RCC 7860 (cell line): ENCODE measurements at places on chromosomes 16 and 17.
A peak's percentile ranks its signal among the peaks of the same experiment; 100 is the strongest.

- DNase-seq, result no peak
Measured at GRCh38 chr17:82604532-82604931, 43.7 kb downstream of the WDR45B start.

- DNase-seq, result no peak
Measured at GRCh38 chr17:78123258-78123929, 5.2 kb downstream of the TMC6 start.

- DNase-seq, result no peak
Measured at GRCh38 chr16:86531641-86532525, 21.6 kb downstream of the FOXF1 start.

- DNase-seq, result no peak
Measured at GRCh38 chr17:16519021-16519420, 27.0 kb upstream of the LRRC75A start.

DNA sequence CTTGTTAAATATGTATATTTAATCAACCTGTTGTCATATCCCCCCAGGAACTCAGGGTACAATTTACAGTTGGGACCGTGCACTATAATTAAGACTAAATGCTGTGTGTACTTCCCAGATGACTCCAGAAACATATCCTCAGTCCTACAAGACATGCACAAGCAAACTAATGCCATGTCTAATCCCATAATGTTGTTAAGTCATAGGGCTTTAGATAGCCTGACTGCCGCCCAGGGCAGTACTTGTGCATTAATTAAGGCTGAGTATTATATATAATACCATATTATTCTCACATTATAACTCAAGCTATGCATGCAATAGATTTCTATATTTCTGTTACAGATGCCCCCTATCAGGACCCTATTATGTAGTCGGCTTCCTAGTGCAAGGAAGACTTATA, 20.1 kb upstream of the CPHXL start:
- no peak for DNase-seq

- DNase-seq, result no peak
Measured at GRCh38 chr16:47477679-47478078, 16.5 kb downstream of the PHKB start.

DNA sequence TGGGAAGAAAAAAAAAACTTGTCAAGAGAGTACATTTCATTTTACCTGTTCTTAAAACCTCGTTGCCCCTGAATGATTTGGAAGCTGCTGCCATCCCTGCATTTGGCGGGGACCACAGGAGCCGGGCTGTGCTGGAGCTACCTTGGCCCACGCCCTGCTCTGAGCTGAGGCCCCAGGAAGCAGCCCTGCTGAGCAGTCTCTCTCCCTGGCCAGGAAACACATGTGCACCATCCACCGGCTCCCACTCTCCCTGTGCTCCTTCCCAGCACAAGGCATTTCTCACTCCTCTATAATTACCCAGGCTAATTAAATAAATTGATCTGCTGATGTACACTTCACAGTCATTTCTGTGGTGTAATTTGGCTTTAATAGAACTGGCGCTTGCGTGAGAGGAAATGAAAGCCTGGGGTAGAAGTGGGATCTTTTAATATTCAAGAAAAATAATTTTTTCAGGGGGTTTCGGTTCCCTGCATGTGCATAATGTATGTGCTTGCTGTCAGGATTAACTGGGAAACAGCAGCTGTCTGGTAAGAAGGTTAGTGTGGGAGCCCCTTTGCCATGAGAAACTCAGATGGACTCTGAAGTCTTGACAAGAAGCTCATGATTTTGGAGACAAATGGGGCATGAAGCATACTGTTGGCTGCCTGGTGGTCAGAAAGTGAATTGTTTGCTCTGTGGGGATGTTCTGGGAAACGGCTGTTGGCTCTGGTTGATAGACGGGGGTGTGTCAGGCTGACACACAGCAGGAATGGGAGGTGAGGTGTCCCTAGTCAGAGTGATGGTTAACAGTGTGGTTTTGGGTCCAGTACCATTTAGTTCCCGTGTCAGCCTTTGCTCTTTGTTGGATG, 252.3 kb upstream of the EEF2KMT start:
- DNase-seq, result no peak

DNA sequence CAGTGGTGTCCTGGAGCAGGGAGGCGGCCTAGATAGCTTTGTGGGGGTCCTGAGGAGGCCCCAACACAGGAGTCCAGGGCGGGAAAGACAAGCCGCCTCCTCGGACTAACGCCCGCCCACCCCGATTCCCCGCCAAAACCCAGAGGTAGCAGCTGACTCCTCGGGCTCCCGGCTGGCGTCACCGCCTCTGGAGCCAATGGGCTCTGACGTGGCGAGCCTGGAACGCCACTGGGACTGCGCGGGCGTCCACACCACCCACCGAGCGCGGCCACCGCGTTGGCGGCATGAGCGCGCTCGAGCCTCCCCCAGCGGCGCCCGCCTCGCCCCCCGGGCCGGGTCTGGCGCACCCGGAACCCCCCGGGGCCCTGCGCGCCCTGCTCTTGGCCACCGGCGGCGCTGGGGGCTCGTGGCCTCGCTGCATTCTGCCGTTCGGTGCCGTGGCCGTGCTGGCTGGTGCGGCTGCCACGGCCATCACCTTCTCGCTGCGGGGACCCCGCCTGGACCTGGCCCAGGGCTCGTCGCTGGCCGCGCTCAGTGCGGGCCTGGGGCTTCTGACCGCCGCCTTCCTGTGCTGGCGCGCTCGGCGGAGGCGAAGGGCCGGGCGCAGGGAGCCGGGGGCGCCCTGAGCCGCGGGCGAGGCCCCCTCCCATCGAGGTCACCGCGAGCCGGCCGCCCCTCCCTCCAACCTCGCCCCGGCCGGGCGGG, 3.4 kb upstream of the NTN3 start:
- no peak for DNase-seq

DNA sequence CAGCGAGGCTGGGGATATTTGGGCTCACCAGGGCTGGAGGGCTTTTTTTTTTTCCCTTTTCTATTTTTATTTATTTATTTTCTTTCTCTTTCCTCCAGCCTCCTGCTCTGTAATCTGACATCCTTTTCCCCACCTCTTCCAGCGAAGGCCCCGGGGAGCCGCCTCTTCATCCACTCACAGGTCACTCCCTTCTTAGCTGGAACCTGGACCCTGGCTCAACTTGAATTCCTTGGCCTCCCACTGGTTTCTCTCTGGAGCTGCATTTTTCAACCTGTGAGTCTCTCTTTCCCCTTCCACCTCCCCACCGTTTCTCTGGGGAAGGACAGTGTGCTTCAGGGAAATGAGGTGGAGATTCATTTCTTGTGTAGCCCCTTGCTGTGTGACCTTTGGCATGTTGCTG, 82.0 kb downstream of the MRM1 start:
- no peak for DNase-seq

DNA sequence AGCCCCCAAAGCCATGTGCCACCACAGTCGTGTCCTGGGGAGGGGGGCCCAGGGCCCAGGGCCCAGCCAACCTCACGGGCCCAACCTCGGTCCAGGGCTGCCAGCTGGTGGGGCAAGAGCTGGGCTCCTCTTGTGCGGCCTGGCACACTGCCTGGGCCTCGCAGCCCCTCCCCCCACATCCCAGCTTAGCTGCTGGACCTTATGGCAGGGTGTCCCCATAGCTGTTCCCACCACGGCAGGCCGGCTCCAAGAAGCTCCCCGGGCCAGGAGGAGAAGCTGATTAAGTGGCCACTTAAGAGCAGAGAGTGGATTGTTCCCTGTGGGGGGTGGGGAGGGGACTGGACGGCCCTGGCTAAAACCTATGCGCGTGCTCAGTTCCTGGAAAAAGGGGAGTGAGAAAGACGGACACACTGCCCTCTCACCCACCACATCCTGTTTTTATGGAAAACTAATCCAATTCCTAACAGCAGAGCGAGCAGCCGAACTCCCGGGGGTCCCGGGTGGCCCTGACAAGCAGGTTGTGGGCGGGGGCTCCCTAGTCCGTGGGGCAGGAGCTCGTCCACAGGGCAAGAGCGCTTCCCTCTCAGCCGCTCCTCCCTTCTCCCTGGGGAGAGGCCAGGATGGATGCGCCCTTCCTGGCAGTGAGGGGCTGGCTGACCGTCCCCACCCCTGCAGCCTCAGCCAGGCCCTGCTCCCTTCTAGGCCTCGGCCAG, 16.8 kb downstream of the PIEZO1 start:
- DNase-seq, result peak; percentile 10

GRCh38 chr16:74700116-74700437, 585 bp downstream of the MLKL start:
- peak; percentile 11 for DNase-seq

GRCh38 chr16:77840673-77841501, 52.5 kb downstream of the VAT1L start:
- DNase-seq, result no peak

DNA sequence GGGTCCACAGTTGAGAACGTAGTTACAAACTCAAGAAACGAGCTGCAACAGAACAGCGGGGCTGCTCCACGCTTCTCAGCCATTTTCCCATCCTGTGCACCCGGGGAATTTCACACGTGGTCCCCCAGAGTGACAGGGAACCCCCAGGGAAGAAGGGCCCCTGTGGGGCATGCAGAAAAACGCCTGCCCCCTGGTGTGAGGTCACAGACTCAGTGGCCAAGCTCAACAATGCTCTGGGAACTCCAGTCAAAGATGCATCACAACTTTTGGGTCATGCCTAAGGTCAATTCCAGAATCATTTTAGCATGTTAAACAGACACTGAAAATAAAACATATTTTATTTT, 115.4 kb downstream of the ZNF778 start:
- no peak for DNase-seq

GRCh38 chr17:50218071-50218759, 16.8 kb upstream of the COL1A1 start:
- DNase-seq, result no peak

GRCh38 chr17:72520665-72521303, 400.0 kb downstream of the SOX9 start:
- no peak for DNase-seq

GRCh38 chr16:6081320-6081976, 983.9 kb upstream of the EEF2KMT start:
- DNase-seq, result peak; percentile 10

GRCh38 chr16:77435272-77435820, 512 bp upstream of the ADAMTS18 start:
- no peak for DNase-seq

DNA sequence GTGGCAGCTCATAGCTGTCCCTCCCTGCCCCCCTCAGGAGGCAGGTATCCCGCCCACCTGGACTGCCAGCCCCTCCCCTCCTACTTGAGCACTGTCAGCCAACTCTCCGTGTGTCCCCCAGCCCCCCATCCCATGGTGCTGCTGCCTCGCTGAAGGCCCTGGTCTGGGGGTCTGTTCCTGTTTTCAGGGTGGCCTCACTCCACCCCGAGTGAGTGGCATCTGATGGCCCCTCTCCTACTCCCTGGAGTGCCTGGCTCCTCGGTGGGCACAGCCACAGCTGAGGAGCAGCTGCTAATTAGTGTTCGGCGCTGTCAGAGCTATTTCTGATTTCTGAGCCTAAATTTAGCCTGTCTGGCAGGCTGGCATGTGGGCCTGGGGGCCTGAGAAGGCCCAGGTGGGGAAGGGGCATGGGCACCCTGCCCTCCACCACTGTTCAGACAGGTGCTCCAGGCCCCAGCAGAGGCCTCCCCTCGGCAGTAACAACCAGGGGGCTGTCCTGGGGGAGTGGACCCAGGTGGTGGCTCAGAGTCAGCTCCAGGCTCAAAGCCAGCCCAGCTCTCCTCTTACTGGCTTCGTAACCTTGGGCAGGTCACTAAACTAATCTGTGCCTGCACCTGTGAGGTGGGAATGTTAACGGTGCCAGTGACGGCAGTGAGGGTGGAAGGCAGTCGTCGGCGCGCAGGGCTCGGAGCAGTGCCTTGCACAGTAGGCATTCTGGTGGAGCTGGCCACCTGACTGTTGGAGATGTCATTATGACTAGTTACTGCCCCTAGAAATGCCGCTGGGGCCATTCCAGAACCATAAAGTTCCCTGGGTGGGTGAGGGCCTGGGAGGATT, 6.5 kb downstream of the FMNL1 start:
- no peak for DNase-seq

- DNase-seq, result no peak
Measured at GRCh38 chr17:79159471-79159870, 84.8 kb downstream of the ENGASE start.

DNA sequence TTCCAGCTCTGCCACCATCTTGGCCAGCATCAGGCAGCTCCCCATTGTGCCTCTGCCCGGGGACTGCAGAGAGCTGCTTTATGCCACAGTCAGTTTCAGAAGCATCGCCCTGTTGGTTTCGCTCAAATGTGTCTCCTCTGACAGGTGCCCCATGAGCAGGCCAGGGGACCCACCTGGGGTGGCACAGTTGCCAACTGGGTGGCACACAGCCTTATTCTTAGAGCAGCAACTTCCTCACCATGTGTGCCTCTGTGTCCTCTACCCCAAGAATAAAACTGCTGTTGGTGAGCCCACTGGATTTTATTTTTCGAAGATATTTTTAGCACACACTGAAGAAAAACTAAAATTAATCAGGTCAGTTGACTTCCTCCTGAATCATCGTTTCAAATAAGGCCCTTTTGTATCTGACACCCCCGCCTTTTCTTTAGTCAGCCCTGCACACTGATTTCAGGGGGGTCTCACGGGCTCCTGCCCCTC, 44.9 kb upstream of the CACNG5 start:
- no peak for DNase-seq

- DNase-seq, result peak; percentile 95
Measured at GRCh38 chr17:71412803-71413202, 708.0 kb upstream of the SOX9 start.

GRCh38 chr16:28930652-28931051, 1.1 kb upstream of the CD19 start:
- no peak for DNase-seq

GRCh38 chr17:53058031-53058430, 764.7 kb upstream of the KIF2B start:
- DNase-seq, result peak; percentile 41

- no peak for DNase-seq
Measured at GRCh38 chr17:57433452-57433851, 177.1 kb downstream of the MSI2 start.

- DNase-seq, result no peak
Measured at GRCh38 chr16:1968146-1968953, 1.7 kb downstream of the RNF151 start.

GRCh38 chr16:17354685-17355084, 116.1 kb downstream of the XYLT1 start:
- no peak for DNase-seq

- DNase-seq, result no peak
Measured at GRCh38 chr16:70604407-70605282, 41.7 kb upstream of the IL34 start.

- DNase-seq, result peak; percentile 30
Measured at GRCh38 chr17:6279659-6280058, 155.3 kb downstream of the AIPL1 start.

- peak; percentile 13 for DNase-seq
Measured at GRCh38 chr16:50473356-50473945, 74.7 kb upstream of the NKD1 start.

- peak; percentile 47 for DNase-seq
Measured at GRCh38 chr17:44417553-44417952, 28.1 kb upstream of the ITGA2B start.
